Stimulated activated CD4-positive, alpha-beta T cell treated with anti-CD3 and anti-CD28 coated beads, Interleukin-12 subunit alpha, Interleukin-12 subunit beta, amount 100 ng/mL, for 24 hours (primary cell): ENCODE measurements at places on chromosomes 3 and 15.
A peak's percentile ranks its signal among the peaks of the same experiment; 100 is the strongest.

- DNase-seq = no peak
Observed at GRCh38 chr3:146503461-146504202, 34.3 kb upstream of the PLSCR2 start.

- no peak for DNase-seq
Observed at GRCh38 chr3:23837286-23837685, 31.5 kb downstream of the UBE2E1 start.

DNA sequence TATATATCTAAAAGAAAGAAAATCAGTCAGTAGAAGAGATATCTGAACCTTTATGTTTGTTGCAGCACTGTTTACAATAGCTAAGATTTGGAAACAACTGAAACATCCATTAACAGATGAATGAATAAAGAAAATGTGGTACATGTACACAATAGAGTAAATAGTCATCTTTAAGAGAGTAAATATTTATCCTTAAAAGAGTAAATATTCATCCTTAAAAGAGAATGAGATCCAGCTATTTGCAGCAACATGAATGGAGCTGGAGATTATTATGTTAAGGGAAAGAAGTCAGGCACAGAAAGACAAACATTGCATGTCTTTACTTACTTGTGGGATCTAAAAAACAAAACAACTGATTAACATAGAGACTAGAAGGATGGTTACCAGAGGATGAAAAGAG lies 197.0 kb upstream of the CBLB start:
- DNase-seq = no peak

- DNase-seq = no peak
Observed at GRCh38 chr15:98801234-98801561, 152.9 kb downstream of the IGF1R start.

GRCh38 chr3:143100451-143100850 lies 19.1 kb upstream of the CHST2 start:
- DNase-seq = no peak

DNA sequence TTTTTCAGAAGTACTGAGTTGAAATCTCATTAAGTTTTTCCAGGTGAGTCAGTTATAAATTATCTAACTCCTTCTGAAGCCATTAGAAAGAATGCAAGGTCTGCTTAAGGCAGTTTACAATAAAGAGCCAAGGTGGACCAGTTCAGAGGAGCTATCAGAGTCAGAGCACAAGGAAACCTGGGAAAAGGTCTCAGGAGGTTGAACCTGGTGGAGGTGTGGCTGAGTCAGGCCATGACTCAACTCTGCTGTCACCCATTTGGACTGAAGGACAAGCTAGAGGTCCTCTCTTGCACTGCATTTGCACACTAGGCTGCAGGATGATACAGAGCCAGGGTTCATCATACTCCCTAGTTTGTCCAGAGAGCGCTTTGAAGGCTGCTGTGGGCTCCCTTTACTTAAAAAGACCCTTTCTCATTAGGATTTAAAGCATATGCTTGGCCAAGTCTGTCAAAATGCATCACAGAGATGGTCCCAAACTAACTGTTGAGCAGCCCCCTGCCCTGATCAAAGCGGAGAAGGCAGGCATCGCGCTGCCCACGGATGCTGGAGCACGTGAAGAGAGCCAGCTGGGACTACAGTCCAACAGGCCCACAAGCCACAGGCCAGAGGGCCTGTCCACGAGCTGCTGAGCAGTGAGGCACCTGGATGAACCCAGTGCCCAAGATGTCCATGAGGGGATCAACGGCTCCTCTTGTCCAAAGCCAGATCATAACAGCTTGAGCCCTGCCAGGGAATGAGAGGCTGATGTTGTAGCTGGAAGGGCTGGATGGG lies 26.0 kb upstream of the MRPS22 start:
- DNase-seq = no peak

DNA sequence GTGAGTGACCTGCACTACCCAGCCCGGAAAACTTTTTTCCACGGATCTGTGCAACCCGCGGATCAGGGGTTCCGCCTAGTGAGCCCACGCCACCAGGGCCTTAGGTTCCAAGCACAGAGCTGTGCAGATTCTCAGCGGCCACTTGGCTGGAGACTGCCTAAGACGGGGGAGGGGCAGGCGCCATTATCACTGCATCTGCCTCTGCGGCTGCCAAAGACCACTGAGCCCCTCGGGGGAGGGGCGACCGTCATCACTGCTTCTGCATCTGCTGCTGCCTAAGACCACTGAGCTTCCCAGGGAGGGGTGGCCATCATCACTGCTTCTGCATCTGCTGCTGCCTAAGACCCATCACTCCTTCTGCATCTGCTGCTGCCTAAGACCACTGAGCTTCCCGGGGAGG lies 460.2 kb downstream of the OCA2 start:
- no peak for DNase-seq

DNA sequence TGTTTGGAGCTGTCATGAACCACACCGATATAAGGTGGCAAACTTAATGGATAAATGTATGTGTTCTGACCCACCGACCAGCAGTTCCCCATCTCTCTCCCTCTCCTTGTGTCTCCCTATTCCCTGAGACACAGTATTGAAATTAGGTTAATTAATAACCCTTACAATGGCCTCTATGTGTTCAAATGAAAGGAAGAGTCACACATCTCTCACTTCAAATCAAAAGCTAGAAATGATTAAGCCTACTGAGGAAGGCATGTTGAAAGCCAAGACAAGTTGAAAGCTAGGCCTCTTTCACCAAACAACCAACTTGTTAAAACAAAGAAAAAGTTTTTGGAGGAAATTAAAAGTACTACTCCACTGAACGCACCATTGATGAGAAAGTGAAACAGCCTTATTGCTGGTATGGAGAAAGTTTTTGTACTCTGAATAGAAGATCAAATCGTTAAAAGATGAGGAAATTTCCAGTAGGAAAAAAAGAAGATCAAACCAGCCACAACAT lies 15.0 kb downstream of the ATR start:
- no peak for DNase-seq

GRCh38 chr15:100757661-100758060 lies 122.0 kb upstream of the ALDH1A3 start:
- no peak for DNase-seq

DNA sequence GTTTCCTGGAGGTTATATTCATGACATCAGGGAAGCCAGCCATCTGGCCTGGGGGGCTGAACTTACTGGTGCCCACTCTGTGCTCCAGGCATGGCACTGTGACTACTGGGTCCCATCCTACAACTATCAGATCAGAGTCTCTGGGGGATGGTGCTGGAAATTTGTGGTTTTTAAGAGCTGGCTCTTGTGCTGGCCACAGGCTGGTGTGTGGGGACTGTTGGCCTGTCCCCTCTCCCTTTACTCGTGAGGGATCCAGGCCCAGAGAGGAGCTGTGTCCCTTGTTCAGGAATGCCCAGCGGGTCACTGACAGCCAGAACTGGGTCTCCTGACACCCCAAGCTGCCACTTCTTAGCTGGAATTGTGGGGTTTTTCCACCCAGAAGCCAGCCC lies 44.5 kb upstream of the SEC22A start:
- no peak for DNase-seq

GRCh38 chr3:58572013-58572633 lies 5.1 kb downstream of the FAM107A start:
- DNase-seq = no peak

GRCh38 chr3:54262541-54262940 lies 140.2 kb downstream of the CACNA2D3 start:
- DNase-seq = no peak

GRCh38 chr3:28556195-28556594 lies 207.6 kb upstream of the AZI2 start:
- no peak for DNase-seq

- DNase-seq = no peak
Observed at GRCh38 chr15:83816124-83816883, 162.4 kb downstream of the ADAMTSL3 start.

- DNase-seq = peak; percentile 19
Observed at GRCh38 chr15:66774001-66774814, 72.2 kb downstream of the SMAD6 start.

GRCh38 chr3:52555056-52555455 lies 18.7 kb downstream of the UQCC5 start:
- no peak for DNase-seq

GRCh38 chr15:76795217-76795616 lies 109.9 kb downstream of the SCAPER start:
- no peak for DNase-seq

- no peak for DNase-seq
Observed at GRCh38 chr3:182305881-182306665, 487.2 kb upstream of the ATP11B start.

DNA sequence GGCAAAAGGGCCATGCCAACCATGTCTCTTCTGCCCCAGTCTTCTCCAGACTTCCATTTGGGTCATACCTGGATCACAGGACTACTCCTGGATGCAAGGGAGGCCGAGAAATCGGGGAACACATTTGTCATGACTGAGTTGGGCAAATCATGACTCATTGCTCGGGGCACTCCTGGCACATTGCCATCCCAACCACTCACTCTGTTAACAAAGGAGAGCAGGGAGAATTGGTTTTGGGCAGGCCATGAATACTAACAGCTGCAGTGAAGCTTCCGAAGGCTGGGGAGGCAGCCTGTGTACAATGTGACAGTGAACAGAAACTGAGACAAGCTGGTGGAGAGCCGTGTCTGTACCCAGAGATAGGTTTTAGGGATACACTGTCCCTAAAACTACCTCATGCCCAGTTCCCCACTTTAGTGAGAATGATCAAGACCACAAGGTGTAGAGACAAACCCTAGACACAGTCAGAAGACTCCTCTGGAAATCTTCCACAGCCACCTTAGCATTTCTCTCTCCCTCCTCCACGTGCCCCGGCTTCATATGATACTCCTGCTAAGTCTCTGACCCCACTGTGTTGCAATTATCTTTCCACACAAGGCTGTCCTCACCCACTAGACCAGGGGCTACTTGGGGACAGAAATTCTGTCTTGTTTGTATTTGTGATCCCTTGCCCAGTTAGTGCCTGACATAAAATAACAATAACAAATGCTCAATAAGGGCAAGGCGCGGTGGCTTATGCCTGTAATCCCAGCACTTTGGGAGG lies 10.5 kb upstream of the BUB1B start:
- DNase-seq = no peak

DNA sequence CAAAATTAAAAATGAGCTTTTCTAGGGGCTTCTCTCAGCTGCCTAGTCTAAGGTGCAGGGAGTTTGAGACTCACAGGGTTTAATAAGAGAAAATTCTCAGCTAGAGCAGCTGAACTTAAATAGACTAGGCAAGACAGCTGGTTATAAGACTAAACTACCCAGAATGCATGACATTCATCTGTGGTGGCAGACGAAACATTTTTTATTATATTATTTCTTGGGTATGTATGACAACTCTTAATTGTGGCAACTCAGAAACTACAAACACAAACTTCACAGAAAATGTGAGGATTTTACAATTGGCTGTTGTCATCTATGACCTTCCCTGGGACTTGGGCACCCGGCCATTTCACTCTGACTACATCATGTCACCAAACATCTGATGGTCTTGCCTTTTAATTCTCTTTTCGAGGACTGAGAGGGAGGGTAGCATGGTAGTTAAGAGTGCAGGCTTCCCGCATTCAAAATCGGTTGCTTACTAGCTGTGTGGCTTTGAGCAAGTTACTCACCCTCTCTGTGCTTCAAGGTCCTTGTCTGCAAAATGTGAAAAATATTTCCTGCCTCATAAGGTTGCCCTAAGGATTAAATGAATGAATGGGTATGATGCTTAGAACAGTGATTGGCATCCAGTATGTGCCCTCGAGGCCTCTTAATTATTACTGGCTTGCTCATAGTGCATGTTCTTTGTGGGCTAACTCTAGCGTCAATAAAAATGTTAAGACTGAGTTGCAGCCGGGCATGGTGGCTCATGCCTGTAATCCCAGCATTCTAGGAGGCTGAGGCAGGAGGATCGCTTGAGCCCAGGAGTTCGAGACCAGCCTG lies 984 bp downstream of the CCR5 start:
- no peak for DNase-seq

DNA sequence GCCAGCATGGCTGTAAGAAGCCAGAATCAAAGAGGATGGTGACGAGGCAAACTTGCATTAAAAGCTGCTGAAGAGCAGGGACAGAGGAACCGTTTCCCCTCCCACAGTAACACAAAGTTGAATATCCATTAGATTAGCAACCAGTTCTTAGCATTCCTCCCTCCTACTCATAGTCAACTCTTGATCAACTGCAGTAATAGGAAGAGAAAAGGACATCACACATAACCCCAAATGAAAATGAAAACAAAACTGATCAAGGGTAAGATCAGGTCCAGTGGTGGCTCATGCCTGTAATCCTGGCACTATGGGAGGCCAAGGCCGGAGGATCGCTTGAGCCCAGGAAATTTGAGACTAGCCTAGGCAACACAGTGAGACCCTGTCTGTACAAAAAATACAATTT lies 165.2 kb downstream of the GREM1 start:
- no peak for DNase-seq

DNA sequence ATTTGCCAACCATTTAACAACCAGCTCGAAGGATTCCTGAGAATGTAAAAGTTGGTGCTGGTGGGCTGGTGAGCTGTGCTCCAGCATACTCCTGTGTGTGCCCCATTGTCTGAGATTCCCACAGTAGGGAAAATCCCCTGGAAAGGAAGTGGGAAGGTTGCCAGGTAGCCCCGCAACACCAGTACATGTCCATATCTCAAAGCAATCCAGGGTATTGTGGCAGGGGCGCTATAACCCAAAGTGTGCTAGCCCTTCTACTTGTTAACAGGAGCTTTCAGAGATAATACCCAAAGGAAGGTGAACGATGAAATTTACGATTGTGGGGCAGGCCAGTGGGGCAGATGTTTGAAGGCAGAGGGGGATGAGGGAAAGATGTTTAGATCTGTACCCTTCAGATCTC lies 42.7 kb upstream of the SYNM start:
- no peak for DNase-seq

- no peak for DNase-seq
Observed at GRCh38 chr3:42236611-42237010, 29.4 kb downstream of the CCK start.

DNA sequence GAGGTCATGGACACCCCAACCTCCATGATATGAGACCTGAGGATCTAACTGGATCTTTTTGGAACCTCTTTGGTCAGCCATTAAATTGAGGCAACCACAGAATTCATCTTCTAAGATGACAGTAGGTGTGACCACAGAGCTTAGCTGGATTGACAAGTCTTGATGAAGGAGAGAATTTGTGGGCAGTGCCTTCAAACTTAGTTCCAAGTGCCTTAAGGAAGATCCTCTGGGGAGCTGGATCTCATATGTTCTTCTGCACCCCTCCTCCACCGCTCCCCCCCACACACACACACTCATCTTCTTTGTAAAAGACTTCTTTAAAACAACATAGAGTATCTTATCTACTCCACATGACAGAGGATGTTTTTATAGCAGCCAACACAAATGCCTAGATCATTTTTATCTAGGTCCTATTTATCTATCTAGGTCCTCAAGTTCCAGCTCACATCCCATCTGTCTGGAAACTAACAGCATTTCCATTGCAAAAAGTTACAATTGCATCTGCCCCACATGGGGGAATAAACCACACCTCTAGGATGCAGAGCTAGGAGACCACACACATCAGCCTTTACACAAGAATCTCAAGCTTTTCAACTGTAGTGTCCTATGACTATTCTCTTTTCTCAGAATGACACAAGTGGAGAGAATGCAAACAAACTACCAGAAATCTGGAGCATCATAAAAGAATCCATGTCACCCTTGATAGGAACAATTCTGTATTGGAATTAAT lies 37.4 kb downstream of the WWTR1 start:
- no peak for DNase-seq

GRCh38 chr15:45842151-45842550 lies 207.3 kb downstream of the SQOR start:
- DNase-seq = no peak

GRCh38 chr15:29731865-29732264 lies 90.4 kb downstream of the TJP1 start:
- DNase-seq = no peak

GRCh38 chr3:70527026-70527425 lies 214.6 kb upstream of the MDFIC2 start:
- no peak for DNase-seq

GRCh38 chr15:66946578-66947164 lies 118.7 kb upstream of the SMAD3 start:
- peak; percentile 46 for DNase-seq
